ENCODE measurements at places on chromosomes 11 and 22.
A peak's percentile ranks its signal among the peaks of the same experiment; 100 is the strongest.

DNA sequence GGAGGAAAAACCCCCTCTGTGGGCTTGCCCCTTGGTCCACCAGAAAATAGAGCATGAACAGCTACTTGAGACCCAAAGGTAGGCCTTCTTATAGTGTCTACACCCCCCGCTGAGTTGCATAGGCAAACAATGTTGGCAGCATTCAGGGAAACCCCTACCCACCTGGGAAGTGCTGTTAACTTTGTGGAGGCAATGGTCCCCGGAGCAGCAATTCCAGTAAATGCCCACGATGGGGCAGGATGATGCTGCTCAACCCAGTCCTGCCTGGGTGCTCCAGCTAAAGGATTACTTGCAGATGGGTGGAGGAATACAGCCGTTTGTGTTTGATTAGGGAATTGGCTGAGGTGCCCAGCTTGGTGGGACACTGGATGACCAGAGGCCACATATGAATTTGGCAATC is 381.3 kb upstream of the ANO5 start:
- DNase-seq: no peak

DNA sequence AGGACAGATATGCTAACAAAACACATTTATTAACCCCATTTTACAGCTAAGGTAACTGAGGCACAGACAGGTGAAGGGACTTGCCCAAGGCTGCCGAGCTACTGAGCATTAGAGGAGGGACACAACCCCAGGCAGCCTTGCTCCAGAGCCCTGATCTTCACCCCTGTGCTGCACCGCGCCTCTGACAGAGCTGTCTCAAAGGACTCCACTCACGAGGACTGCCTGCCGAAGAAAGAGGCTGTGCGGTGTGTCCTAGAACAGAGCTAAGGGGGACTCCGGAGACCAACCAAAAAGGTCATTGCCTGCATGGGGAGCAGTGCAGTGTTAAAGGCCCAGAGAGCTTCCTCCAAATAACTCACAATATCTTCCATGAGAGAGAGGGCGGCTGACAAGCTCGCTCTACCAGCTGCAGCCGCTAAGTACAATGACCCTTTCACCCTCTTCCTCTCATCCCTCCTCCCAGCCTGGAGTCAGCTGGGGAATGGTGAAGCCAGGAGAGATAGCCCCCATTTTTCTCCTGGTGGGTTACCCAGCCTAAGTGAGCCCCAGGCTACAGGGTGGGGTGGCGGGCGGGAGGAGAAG is 119.2 kb downstream of the DSCAML1 start:
- no peak for DNase-seq

DNA sequence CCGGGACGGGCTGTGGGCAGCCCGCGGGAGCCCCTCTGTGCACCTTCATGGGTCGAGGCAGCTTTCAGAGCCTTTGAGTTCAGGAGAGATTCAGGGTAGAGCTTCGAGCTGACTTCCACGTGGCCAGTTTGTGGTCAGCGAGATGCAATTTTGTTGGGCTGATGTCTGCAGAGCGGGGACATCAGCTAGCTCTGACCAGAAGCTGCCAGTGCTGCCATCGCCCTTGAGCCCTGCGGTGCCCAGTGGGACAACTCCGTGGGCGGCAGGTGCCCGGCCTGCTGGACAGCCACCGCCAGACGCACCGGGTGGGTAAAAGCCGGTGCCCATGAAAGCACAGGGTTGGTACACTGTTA is 719 bp downstream of the TALDO1 start:
- no peak for DNase-seq

DNA sequence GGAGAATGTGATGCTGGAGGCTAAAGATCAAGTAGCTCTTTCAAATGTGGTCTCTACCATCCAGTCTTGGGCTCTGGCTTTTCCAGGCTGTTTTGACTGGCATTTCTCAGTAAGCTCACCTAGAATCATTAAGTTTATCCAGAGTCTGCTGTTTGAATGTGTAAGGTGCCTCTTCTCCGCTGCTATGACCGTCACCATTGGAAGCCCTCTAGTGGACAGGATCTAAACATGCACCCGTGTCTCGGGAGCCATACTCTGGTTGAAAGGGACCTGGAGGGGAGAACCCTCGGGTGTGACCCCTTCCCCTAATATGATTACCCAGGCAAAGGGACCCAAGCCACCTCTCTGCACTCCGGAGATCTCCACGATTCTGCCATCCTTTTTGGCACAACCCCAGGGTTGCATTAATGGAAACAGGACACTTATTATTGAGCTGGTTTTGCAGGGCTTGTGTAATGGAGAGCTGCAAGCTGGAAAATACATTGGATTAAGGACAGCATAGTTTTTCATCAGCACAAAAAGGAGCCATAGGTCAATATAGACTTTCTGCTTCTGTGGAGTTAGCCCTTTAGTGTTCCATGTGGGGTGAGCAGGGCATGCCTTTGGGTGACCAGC is 191.0 kb upstream of the LARGE1 start:
- peak; percentile 8 for DNase-seq

DNA sequence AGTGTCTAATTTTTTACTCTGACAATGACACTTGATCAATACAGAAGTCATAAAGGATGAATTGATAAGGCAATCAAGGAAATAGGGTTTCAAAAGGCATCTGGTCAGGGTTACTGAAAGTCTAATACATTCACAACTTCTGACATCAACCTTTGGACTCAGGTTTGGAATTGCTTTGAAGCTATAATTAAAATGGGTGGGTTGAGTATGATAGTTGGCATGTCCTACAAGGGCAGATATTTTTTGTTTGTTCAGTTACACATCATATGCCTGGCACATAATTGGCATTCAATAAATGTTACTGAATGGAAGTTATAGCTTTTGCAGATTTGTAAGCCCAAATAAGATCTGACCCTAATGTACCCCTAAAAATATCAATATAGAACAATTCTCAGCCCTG is 7.3 kb upstream of the FUT4 start:
- no peak for DNase-seq

DNA sequence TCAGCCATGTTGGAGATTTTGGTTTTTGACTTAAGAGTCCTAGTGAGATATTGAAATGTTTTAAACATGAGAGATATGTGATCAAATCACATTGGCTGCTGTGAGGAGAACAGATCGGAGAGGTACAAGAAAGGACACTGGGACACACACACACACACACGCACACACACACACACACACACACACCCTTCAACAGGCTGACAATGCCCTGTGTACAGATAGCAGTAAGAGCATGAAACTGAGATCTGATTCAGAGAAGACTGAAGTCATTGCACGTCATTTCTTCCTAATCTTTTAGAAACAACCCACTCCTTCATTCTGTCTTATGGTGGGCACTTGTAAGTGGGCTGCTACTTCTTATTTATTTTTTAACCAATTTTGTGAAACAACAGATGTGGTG is 200.5 kb upstream of the E2F8 start:
- DNase-seq: no peak

DNA sequence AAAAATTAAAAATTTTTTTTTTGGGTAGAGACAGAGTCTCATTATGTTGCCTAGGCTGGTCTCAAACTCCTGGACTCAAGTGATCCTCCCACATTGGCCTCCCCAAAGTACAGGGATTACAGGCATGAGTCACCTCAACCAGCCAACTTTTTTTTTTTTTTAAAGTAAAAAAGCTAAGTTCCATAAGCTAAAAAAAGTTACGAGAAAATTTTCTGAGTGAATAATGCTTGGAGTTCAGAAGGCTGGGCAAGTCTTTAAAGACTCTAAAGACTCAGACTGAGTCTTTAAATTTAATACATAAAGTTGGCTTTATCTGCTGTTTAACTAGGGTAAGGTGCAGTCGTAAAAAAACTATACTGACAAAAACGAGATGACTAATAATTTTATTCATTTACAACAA is 5.6 kb downstream of the DDX6 start:
- no peak for DNase-seq

GRCh38 chr11:92739491-92739890 is 230.0 kb upstream of the MTNR1B start:
- no peak for DNase-seq
